Bronchial smooth muscle cell (primary cell): ENCODE measurements at places on chromosomes 6 and 20. TPM values are rescaled to one million over a fixed set of nuclear protein-coding genes. Genes with fewer than 3 reads are reported as not detected.

Gene UNC93A
- not detected in 2 replicates for total RNA-seq

Gene RIOK1
- 17.2 and 20.3 TPM in 2 replicates for total RNA-seq

Gene GGTLC1
- total RNA-seq, result not detected in 2 replicates

Gene SSTR4
- not detected in 2 replicates for total RNA-seq
